Vein endothelial cell (primary cell): ENCODE measurements at places on chromosomes 16 and 17. TPM values are rescaled to one million over a fixed set of nuclear protein-coding genes. Genes with fewer than 3 reads are reported as not detected.

The KCNH4 gene
- total RNA-seq = under 0.01 TPM in 1 of 2 replicates, not detected in the other

The ZNF597 gene
- 2.5 and 2.9 TPM in 2 replicates for total RNA-seq

The CTRB1 gene
- not detected in 2 replicates for total RNA-seq

The SOX9 gene
- under 0.01 TPM in 1 of 2 replicates, not detected in the other for total RNA-seq

The CLEC18B gene
- total RNA-seq = 1.3 TPM in 1 of 2 replicates, not detected in the other

The CDR2L gene
- 26.1 and 27.1 TPM in 2 replicates for total RNA-seq

The CMTM3 gene
- 63.1 and 64.3 TPM in 2 replicates for total RNA-seq

The KRTAP16-1 gene
- total RNA-seq = not detected in 2 replicates

The ZNF594 gene
- total RNA-seq = 4.6 and 6.8 TPM in 2 replicates

The PPM1E gene
- under 0.01 TPM in 2 replicates for total RNA-seq
